ENCODE measurements at places on chromosomes 1 and 21. TPM values are rescaled to one million over a fixed set of nuclear protein-coding genes. Genes with fewer than 3 reads are reported as not detected.

Gene FGR
- 353 TPM for total RNA-seq

Gene KCNJ6
- total RNA-seq = not detected

GRCh38 chr1:183577897-183578465, 12.3 kb downstream of the NCF2 start:
- H3K27me3 ChIP-seq = no peaks in the 10 kb centered on the region
- no peak overlapping the region for H3K4me3 ChIP-seq
- H3K36me3 ChIP-seq = no peaks in the 10 kb centered on the region
- H3K4me1 ChIP-seq = peaks cover 21% of the 10 kb centered on the region

DNA sequence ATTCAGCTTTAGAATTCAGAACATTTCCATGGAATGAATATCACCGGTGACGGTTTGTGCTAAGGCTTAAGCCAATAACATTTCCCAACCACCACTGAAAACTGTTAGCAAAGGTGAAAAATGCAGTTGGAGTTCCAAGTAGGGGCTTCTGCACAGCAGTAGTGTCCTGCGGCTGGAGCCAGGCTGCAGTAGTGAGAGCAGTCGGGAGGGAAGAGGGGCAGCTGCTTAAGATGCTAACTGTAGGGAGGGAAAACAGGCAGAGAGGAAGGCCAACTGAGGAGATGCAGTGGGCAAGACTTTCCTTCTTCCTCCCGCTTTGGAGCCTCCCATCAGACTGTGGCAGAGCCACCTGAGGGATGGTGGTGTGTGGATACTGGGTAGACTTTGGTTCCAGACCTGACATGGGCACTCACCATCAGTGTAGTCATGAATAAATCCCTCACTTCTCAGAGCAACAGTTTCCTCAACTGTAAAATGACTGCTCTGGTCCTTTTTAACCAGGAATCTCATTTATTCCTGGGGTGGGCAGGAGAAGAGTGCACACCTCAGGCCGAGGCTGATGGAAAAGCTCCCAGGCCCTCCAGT, 3.2 kb downstream of the F3 start:
- H3K27ac ChIP-seq = no peak overlapping the region
- peaks cover 12% of the 10 kb centered on the region for H3K4me1 ChIP-seq
- H3K4me3 ChIP-seq = no peak overlapping the region
- no peaks in the 10 kb centered on the region for H3K36me3 ChIP-seq
- peaks cover 30% of the 10 kb centered on the region for H3K27me3 ChIP-seq
- DNase-seq = no peak
